Stimulated activated naive CD4-positive, alpha-beta T cell treated with Interleukin-2 at 50 U/mL for 16 hours (primary cell): ENCODE measurements at places on chromosomes 1 and 21.

DNA sequence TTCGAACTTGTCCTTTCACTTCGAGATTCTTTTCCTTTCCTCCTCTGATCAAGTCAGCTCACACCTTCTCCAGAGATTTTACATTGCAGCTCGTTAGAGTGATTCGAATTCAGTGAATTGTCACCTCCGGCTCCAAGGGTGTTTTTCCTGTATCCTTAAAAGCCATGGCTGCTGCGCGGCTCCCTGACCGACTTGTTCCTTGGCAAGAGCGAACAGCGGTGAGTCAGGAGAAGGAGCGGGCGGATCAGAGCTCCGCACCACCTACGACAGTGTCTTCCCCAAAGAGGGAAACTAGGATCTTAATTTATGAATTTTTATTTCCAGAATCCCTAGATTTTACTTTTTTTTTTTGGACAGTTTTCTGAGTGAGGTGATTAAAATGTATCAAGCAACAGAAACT is 204.4 kb upstream of the ADGRL2 start:
- no peak for DNase-seq

- no peak for DNase-seq
Observed at GRCh38 chr21:35730325-35730724, 330.0 kb downstream of the SETD4 start.

DNA sequence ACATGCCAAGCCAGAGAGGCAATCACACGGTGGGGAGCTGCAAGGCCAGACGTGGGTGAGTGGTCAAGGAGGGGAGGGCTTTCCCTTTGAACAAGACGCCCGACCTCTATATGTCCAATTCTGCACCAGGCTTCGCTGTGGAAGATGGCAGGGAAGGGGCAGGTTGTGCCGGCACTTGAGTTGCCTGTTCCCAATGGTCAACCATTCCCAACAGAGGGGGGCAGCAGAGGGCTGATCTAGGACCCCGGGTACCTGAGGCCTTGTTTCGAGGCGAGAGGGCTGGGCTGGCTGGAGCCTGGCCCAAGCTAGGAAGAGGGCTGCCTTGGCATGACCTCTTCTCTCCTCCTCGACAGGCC is 64.9 kb downstream of the TMEM53 start:
- DNase-seq = no peak

DNA sequence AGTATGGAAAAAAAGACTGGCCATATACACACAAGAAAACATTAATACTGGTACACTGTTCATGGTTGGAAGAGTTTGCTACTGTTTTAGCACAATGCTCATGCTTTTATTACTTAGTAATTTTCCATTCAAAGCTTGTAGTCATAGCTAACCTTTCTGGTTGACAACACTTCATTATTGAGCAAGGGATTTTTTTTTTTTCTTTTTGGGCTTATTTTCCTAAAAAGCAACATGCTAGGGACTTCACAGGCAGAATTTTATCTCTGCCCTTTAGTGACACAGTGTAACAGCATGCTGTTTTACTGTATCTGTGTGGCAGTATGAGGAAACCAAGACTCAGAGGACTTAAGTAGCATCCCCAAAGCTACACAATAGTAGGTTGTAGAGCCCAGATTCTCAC is 58.5 kb downstream of the FGGY start:
- DNase-seq = no peak

DNA sequence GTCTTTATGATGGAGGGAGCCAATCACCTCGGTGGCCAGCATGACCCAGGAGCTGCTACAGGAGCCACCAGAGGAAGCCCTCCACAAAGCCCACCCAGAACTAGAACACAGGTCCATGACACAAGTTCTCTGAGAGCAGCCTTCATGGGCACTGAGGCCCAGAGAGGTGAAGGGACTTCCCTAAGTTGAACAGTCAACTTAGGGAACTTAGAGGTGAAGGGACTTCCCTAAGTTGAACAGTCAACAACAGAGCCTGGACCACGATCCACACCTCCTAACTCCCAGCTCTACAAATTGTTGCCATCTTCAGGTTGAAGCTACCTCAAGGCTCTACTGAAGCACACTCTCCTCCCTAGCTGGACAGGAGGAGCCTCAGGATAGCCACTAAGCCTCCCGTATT is 132.7 kb downstream of the CCDC185 start:
- no peak for DNase-seq

DNA sequence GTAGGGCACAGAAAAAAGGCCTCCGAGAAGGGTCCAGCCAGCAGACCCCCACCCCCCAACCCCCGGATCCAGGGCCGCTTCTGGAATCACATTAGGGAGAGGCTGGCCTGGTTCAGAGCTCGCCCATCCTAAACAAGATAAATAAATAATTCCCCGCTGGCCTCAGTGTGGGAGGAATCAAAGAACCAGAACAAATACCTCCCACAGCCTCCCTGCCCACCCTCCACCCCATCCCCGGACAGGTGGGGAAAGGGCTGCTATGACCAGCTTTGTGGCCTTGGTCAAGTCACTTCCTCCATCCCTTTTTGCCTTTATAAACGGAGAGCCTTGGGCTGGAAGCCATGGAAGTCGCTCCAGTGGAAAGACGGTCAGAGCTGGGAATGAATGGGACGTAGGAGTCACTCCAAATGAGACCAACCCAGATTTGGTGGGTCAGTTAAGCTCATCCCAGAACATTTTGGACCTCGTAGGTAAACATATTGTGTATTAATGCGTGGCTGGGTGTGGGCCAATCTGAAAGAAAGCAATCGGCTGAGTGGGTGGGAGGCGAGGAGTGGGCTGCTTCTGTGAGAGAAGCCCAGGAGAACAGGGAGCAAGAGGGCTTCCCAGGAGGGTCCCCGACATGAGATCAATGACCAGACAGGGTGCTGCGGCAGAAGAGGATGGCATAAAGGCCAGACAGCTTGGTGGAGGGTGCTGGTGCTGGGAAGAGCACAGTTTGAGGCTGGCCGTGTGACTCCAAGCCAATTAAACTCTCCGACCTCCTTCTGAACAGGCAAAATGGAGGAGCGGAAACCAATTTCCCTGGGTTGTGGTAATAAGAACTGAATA is 63.3 kb downstream of the MEF2D start:
- no peak for DNase-seq
